ENCODE measurements at places on chromosomes 2 and 18.

- no peak for DNase-seq
Measured at GRCh38 chr2:133193544-133194361, 374.5 kb downstream of the NCKAP5 start.

DNA sequence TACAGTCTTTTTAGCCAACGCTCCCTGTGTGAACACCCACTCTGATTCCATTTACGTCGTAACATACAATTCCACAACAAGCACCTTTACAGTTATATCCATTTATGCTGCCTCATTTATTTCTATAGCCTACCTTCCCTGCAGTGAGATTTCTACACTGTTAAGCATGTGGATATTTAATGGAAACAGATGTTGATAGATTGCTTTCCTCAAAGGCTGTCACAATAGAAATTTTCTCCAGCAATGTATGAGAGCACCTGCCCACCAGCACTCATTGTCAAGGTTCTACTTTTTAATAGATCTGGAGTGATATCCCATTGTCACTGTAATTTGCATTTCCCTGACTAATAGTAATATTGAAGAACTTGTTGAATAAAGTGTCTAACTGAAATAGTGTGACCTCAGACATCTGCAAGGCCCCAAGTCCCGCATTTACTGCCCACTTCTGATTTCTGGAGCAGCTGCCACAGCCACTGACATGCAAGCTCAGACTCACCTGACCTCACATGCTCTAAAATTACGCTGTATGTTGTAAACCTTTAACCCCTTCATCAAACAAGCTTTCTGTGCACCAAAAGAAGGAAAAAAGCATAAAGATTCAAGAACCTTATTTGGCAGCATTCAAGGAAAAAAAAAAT, 295.1 kb downstream of the CNTNAP5 start:
- no peak for DNase-seq

DNA sequence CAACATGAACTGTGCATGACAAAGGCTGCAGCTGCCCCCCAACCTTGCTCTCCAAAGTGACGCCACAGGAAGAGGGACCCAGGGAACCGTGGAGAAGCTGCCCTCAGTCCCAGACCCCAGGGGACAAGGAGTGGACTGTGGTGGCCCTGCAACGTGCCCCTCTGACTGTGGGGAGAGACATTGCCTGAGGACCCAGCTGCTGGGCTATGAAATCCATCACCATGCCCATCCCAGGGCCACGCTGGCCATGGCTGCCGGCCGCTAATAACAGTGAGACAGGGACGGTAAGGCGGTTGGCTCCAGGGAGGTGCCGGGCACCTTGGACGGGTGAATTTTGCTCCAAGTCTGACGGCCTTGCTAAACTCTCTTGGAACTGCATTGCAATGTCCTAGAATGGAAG, 211.3 kb upstream of the HDAC4 start:
- DNase-seq: no peak

DNA sequence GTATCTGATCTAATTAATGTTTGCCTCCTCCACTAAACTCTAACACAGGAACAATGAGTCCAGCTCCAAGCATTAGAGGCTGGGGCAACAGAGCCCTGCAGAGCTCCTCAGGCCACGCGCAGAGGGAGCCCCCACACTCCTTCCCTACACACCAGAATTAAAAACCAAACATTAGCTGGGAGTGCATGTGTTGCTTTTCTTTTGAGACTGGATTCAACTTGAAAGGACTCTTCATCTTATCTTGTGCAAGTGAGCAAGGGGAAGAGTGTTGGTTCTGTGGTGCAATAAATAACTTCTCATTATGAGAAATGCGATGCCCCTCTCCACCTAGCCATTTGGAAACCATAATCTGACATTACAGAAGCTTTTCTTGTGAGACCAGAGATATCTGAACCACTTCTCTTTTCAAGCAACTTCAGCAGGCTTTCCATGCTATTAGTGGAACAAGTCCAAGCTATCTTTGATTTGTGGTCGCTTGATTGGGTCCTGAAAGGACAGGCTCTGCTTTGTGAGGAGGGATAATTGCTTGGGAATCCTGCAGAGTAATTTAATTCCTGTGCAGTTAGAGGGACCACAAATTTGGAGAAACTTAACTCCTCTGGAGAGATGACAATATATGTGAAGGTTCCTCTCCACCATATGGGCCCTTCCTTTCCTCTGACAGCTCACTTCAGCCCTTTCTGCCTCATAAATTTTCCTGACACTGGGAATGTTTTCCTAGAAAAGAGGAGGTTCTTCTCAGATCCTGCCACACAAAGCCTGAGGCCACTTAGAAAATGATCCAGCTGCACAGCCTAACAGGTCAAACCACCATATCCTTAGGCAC, 112.5 kb downstream of the ATL2 start:
- no peak for DNase-seq

DNA sequence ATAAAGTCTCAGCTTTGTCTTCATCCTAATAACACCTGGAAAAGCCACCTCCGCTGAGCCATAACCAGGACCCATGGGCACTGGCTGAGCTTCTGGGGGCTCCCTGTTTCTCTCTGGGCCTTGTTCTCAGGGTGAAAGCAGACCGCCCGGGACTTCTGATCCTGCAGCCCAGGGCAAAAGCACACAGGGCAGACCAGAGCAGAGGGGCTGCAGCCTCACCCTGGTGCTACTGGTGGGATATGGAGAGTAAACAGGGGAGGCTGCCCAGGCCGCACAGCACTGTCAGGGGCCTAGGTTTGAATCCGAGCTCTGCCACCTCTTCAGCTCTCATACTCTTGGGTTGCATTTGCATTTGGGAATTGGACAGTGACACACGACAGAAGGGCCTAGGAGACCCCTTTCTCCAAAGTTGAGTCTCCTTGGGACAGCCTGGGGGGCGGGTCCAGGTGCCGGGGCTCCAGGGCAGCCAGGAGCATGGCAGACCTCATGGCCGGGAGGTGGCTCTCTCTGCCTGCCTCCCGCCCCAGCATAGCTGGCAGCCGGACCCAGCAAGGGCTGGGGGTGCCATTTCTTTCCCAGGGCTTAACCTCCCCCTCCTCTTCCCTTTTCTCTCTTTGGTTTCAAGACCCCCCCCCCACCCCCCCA, 164.9 kb downstream of the INHBB start:
- no peak for DNase-seq

DNA sequence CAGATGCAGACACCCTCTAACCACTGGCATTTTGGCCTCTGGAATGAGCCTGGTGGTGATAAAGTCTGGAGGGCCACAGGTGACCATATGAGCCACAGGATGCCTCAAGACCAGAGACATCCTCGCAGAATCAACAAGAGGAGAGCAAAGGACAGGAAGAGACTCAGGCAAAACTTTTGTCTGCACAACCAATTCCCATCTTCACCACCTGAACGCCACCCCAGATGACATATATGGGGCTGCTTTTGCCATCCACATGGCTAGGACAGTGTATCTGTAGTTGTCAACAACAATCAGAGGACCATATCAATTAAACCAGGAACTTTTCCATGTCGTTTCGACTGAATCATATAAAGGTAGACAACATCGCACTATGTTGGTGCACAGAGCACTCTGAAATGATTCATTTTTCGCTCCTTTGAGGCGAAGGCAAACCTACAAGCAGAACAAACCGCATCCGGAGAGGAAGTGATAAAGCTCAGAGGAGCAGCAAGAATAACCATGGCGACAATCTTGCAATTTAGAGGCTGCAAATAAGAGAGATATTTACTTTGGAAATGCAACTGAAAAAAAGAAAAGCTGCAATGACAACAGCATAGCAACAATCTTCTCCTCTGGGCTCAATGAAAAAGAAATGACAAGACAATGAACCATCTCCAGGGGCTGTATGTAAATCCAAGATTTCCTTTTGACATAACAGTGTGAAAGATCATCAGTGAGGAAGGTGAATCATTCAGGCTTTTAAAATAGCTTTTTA, 204.5 kb downstream of the ARL4C start:
- peak; percentile 93 for DNase-seq

- peak; percentile 42 for DNase-seq
Measured at GRCh38 chr2:68031542-68032160, 31.2 kb downstream of the C1D start.

DNA sequence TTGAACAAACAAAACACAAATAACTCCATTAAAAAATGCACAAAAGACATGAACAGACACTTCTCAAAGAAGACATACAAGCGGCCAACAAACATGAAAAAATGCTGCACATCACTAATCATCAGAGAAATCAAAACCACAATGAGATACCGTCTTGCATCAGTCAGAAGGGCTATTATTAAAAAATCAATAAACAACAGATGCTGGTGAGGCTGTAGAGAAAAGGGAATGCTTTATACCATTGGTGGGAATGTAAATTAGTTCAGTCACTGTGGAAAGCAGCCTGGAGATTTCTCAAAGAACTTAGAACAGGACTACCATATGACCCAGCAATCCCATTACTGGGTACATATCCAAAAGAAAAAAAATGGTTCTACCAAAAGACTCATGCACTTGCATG, 37.8 kb downstream of the GPR155 start:
- DNase-seq: no peak

DNA sequence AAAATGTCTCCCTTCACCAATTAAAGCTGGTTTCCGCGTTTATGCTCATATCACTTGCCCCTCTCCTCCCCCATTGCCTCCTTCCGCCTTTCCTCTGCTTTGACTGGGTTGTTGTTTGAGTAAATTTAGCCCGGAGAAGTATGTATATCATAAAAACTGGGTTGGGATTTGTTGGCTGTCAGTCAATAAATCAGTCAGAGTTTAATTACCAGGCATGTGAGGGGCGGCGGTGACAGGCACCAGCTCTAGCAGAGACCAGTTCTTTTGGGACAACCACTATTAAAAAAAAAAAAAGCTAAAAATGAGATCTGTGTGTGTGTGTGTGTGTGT, 382.4 kb upstream of the SMIM21 start:
- no peak for DNase-seq

DNA sequence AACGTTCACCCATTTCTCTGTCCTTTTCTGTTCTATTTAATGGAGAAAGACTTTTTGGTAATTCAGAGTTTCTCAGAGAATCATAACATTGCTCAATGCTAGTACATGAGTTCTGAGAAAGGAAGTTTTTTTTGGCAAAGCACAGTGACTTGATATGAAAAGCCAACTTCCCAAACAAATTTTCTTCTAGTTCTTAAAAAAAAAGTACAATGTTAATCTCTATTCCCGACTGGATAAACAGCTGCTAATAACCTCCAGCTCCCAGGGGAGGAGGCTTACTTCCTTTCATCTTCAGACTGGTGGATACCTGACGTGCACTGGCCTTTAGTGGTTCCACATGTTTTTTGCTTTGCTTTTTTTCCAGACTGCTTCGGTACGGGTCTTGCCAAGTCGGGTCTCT, 284.6 kb upstream of the CCDC68 start:
- no peak for DNase-seq

DNA sequence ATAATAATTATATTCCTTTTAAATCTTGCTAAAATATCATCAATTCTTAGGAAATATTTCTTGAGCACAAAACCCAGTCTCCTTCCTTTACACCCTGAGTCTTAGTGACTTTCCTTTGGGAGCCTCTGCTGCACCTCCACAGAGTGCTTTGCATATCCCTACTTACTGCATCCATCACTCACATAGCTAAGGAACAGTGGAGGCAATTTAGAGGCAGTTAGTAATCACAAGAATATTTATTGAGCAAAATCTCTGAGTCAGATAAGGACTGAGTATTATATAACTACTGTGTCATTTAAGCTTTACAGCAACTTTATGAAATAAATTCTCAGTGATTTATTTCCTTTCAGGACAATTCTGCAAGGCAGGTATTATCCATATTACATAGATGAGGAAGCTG, 327.7 kb downstream of the TMX3 start:
- DNase-seq: no peak

DNA sequence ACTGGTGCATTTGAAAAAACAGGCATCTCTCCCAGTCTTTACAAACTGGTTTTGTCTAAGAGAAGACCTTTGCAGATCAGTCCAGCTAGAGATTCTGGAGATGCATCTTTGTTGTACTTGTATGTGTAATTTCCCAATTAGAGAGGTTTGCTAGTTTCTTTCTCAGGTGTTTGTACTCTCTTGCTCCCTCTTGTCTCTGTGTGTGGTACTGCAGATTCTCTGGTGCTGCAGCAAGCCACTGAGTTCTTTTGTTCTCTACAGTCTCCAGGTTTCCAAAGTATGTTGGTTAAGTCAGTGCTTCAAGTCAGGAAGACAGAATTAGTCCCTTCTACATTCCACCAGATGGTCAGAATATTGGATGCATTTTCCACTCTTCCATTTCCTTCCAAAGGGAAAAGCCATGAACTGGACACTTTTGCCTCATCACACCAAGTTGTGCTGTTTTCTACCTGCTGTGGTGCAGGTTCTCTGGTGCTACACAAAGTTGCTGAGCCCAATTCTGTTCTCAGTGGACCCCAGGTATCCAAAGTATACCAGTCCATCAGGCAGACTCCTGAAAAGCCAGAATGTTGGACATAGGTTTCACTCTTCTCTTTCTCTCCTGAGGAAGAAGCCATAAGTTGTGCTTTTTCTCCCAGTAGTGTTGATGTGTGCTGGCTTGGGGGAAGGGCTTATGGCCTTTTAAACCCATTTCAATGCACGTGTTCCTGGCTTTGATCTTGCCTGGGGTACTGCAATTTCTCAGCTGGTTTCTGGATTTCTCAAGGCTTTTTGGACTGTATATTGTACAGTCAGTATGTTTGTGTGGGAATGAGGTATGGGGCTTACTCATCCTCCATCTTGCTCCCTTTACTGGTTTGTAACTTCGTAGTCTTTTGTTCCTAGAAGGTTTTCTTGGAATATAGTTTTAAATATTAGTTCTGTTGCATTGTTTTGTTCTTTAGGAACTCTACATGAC, 29.8 kb downstream of the EPC2 start:
- DNase-seq: peak; percentile 66

- DNase-seq: no peak
Measured at GRCh38 chr2:71129114-71129901, 721 bp downstream of the MCEE start.

- no peak for DNase-seq
Measured at GRCh38 chr2:234632527-234633391, 135.9 kb upstream of the ARL4C start.

DNA sequence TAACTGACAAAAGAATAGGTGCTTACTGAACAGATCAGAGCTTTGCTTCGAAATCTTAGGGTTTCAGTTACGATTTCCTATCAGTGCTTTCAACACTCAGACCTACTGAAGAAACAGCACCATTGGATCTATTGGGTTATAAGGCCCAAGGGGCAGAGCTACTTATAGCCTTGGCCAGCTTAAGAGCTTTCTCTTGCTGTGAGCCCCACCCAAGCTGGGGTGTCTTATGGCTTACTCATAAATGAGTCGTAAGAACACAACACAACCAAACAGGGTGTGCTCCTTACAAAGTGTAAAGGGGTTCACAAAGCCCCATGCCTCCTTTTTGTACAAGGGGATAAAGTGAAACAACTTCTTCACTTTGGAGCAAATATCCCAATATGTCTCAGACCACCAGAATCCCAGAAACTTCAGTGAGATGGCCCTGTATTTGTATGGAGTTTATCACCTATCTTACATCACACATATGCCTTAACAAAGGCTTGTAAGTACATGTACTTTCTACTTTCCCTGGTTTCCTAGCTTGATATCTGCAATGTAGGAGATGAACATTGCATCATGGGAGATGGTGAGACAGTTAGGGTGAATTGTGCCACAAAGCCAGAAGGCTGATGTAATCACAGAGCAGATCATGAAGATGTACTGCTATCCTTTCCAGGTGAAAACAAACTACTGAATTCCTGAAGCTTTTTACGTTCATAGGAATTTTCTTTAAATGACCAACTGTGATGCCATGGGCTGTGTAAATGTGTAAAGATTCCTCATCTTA, 115.5 kb upstream of the GLI2 start:
- DNase-seq: no peak
